ENCODE measurements at places on chromosomes 2 and 18.
A peak's percentile ranks its signal among the peaks of the same experiment; 100 is the strongest.

- H3K4me3 ChIP-seq: no peak overlapping the region
- peaks cover 71% of the 10 kb centered on the region for H3K36me3 ChIP-seq
- H3K27ac ChIP-seq: no peak overlapping the region
- H3K4me1 ChIP-seq: no peaks in the 10 kb centered on the region
Measured at GRCh38 chr2:224781400-224781799, 65.2 kb upstream of the CCDC195 start.

DNA sequence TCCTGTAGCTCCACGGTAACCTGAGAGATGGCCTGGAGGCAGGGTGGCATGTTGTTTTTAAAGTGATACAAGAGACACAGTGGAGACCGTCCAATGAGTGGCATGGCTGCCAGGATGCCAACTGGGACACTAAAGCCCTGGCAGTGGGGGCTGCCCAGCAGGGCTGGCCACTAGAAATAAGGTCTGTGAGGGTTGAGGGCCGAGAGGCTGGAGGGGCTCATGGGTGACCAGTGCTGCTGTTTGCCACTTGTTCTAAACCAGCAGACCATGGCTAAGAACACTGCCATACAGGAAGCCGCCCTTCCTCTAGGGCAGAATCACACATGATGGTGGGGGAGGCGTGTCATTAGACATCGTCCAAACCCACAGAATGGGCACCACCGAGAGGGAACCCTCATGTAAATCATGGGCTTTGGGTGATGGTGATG lies 71.9 kb downstream of the ALPK2 start:
- H3K4me3 ChIP-seq: peak overlapping the region; percentile 62
- no peaks in the 10 kb centered on the region for H3K27me3 ChIP-seq
- no peak for DNase-seq

GRCh38 chr2:69566669-69567068 lies 76.9 kb downstream of the AAK1 start:
- peaks cover 15% of the 10 kb centered on the region for H3K27me3 ChIP-seq
- no peaks in the 10 kb centered on the region for H3K4me1 ChIP-seq

GRCh38 chr18:79786786-79787526 lies 10.8 kb upstream of the KCNG2 start:
- H3K36me3 ChIP-seq: no peaks in the 10 kb centered on the region
- no peak overlapping the region for H3K4me3 ChIP-seq
- peaks cover 20% of the 10 kb centered on the region for H3K4me1 ChIP-seq

DNA sequence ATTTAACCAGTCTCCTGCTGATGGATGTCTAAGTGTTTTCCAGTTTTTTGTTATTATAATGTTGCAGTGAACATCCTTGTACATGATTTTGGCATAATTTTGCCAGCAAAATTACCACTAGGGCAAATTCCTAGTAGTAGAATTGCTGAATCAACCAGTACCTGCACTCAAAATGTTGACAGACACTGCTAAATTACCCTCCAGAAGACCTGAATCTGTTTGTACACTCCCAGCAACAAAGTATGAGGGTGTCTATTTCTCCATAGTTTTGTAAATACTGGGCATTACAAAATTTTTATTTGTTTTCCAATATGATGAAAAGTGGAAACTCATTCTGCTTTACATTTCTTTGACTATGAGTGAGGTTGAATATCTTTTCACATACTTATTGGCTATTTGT lies 11.2 kb upstream of the MAT2A start:
- no peak overlapping the region for H3K27ac ChIP-seq
- peaks cover 6% of the 10 kb centered on the region for H3K4me1 ChIP-seq
- H3K4me3 ChIP-seq: no peak overlapping the region
- no peaks in the 10 kb centered on the region for H3K36me3 ChIP-seq

- no peaks in the 10 kb centered on the region for H3K4me1 ChIP-seq
- no peaks in the 10 kb centered on the region for H3K36me3 ChIP-seq
- H3K27ac ChIP-seq: no peak overlapping the region
- no peak for DNase-seq
- H3K27me3 ChIP-seq: peaks cover 25% of the 10 kb centered on the region
- H3K4me3 ChIP-seq: no peak overlapping the region
Measured at GRCh38 chr2:119013671-119014070, 71.7 kb downstream of the MARCO start.

DNA sequence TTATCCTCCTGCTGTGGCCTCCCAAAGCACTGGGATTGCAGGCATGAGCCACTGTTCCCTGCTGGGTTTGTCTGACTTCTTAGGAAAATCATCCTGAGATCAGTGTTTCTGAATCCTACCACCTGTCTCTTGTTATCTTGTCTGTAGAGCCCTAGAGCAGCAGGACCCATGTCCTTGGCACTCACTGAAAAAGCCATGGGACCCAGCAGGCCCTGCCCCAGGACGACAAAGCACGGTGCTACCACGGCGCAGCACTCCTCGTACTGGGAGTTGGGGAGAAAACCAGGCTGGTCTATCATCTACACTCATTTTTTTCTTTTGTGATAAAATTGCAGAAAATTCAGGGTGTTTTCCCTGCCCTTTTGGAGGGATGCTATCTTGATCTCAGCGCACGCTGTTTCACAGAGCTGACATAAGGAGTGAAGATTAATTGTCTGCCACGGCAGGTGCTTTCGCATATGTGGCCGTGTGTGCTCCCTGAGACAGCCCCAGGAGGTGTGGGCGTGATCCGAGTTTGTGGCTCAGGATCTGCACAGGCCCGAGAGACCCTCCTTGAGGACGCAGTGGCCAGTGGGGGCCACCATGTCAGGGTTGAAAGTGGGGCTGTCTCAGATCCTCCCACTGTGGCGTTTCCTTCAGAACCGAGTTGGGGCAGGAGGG lies 179.1 kb downstream of the LDLRAD4 start:
- H3K27me3 ChIP-seq: no peaks in the 10 kb centered on the region
- no peaks in the 10 kb centered on the region for H3K4me1 ChIP-seq
- DNase-seq: no peak
- H3K27ac ChIP-seq: no peak overlapping the region
- H3K4me3 ChIP-seq: no peak overlapping the region

GRCh38 chr2:2913601-2914120 lies 464.0 kb downstream of the EIPR1 start:
- DNase-seq: no peak
- H3K4me1 ChIP-seq: no peaks in the 10 kb centered on the region
- no peak overlapping the region for H3K4me3 ChIP-seq
- H3K27me3 ChIP-seq: no peaks in the 10 kb centered on the region
